ENCODE measurements at places on chromosomes 2 and 18. TPM values are rescaled to one million over a fixed set of nuclear protein-coding genes. Genes with fewer than 3 reads are reported as not detected.

The WDR75 gene
- polyA plus RNA-seq = 2.2 TPM

The KCNG2 gene
- not detected for polyA plus RNA-seq

The ALK gene
- polyA plus RNA-seq = not detected

The MAP2 gene
- polyA plus RNA-seq = not detected

The MROH2A gene
- polyA plus RNA-seq = not detected

The NOL4 gene
- polyA plus RNA-seq = not detected

The DNER gene
- not detected for polyA plus RNA-seq

The RGPD3 gene
- polyA plus RNA-seq = not detected

The NPPC gene
- not detected for polyA plus RNA-seq

The NDC80 gene
- 2.7 TPM for polyA plus RNA-seq

The ANKRD44 gene
- polyA plus RNA-seq = 125 TPM

The INHBB gene
- polyA plus RNA-seq = not detected

The GREB1 gene
- 0.41 TPM for polyA plus RNA-seq

Measured in immature natural killer cell (primary cell).